Stimulated activated naive CD8-positive, alpha-beta T cell treated with anti-CD3 and anti-CD28 coated beads, Interleukin-15, amount 100 ng/mL, for 72 hours (primary cell): ENCODE measurements at places on chromosomes 2 and 18.

DNA sequence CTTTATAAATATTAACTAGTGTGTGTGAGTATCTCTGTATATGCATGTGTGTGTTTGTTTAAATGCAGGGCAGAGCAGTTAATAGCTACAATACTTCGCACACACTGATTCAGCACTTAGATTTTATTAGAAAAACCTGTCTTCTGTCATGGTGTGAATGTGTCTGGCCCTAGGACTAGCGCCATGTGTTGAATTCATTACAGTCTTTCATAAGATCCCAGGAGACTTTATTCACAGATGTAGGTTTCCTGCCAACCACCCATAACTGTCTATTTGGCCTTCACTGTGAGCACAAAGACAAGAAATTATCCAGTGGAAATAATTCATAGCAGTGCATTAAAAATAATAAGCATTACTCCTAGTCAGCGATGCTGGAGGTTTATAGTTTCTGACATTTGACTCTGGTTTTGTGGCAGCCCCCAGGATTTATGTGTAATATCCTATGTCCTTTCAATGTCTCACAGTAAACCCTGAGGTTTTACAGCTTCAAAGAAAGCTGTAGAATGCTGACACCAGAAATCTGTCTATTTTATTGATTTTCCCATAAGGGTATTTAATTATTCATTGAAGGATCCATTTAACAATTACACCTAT is 93.9 kb downstream of the ZNF804A start:
- no peak for DNase-seq

DNA sequence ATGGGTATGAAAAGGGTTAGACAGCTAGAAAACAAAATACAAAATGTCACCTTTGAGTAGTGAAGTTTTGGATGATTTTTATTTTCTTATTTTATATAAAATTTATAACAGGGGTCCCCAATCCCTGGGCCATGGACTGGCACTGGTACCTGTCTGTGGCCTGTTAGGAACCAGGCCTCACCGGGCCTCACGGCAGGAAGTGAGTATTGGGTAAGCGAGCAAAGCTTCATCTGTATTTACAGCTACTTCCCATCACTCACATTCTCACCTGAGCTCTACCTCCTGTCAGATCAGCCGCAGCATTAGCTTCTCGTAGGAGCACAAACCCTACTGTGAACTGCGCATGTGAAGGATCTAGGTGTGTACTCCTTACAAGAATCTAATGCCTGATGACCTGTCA is 202.8 kb upstream of the TWIST2 start:
- DNase-seq: no peak

DNA sequence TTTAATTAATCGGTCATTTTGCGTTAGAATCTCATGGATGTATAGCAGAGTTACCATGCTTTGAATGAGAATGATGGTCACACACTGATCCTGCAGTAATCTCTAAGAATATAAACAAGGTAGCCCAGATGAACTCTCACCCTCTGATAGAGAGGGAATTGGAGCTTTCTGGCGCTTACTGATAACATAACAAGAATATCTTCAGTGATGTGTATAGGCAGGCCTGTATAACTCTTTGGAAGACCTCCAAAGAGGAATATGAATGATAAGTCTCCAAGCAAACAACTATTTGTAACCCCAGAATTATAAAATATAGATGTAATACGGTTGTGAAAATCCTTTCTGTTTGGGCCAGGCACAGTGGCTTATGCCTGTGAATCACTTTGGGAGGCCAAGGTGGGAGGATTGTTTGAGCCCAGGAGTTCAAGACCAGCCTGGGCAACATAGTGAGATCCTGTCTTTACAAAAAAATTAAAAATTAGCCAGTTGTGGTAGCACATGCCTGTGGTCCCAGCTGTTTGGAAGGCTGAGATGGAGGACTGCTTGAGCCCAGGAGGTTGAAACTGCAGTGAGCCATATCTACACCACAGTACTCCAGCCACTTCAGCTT is 52.5 kb upstream of the LTBP1 start:
- DNase-seq: no peak

GRCh38 chr2:235027558-235028214 is 75.9 kb downstream of the SH3BP4 start:
- DNase-seq: no peak

DNA sequence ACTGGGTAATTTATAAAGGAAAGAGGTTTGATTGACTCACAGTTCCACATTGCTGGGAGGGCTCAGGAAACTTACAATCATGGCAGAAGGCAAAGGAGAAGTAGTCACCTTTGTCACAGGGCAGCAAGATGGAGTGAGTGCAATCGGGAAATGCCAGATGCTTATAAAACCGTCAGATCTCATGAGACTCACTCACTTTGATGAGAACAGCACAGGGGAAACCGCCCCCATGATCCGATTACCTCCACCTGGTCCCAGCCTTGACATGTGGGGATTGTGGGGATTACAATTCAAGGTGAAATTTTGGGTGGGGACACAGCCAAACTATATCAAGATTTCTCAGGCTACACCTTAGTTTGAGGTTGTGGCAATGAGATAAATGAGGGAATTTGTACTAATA is 54.9 kb downstream of the AKAIN1 start:
- no peak for DNase-seq

GRCh38 chr2:194166818-194167217 is 1490.2 kb upstream of the SLC39A10 start:
- no peak for DNase-seq

DNA sequence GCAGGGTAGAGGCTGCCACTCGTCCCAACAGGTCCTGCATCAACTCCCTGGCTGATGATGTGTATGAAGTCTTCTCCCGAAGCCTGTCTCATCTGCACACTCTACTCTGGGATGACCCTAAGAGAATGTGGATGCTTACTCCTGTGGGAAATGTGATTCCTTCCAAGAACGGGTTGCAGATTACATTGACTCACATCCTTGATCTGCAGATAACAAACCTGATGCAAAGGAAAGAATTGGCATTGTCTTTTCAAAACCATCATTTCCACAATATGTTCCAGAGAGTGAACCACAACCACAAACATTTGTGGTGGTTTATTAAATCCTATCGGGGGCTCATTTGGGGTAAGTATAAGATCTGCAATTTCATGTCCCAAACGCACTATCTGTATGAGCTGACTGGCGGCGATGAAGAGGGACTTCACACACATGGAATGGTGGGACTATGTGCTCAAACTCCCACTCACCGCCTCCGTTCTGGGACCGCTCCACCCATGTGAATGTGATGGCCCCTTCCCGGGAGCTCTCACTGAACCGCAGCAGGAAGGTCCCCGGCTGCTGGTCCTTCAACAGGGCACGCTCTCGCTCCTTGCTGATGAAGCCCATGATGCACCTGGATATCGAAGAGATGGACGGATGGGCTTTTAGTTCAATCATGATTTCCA is 35.5 kb downstream of the STAT1 start:
- no peak for DNase-seq

DNA sequence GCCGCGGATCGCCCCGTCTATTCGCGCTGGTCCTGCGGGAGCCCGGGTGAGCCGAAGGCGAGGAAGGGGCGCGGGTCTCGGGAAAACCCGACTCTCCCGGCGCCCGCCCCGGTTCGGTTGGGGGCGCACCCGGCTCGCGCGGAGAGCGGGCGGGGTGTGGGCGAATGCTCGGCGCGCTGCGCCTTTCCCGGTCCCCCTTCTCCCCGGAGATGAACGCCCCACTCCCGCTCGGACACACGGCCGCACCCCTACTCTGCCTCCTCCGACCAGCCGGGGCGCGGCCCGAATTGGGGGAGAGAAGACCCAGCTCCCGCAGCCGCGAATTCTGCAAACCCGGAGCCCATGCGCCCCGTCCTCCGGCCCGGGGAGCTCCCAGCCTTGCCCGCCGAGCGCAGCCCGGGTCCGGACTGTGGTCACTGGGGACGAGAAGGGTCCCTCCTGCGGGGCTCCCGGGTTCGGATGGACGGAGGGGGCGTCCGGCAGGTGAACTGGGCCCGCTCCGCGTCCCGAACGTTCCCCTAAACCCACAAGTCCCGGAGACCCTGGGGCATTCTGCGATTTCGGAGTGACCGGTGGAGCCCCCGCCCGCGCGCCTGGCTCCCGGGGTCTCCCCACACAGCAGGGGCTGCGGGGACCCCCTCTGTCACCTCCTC is 734 bp downstream of the KCNG2 start:
- DNase-seq: no peak

DNA sequence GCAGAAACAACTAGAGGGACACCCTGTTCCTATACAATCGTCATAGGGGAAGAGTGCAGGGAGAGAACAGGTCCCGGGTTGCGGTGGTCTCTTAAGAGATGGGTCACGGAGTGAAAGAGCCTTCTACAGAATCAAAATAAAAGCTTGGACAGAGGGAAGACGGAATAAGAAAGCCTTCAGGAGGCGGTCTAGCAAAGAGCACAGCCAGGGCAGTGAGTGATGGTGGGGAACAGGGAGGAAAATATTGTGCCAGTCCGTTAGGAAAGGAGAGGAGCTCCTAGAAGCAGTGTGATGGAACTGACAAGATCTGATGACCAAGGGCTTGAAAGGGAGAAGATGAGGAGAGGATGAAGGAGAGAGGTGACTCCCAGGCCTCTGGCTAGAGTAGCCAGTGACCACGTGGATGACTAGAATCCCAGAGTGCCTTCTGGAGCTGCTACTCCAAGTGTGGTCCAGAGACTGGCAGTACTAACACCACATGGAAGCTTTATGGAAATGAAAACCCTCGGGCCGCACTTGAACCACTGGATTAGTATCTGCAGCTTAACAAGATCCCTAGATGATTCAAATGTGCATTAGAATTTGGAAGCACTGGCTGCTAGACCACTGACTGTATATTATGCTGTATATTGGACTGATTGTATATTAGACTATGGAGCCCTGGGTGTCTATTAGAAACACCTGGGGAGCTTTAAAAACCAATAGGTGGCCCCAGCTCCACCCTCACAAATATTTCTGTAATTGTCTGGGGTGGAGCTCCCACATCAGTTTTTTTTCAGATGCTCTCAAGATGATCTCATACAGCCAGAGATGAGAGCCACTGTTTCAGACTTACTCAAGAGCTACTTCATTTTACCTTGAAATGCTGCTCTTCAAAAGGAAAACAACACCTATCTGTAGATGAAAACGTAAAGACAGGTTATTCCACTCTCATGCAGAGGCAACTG is 1.1 kb upstream of the EVA1A start:
- DNase-seq: no peak

GRCh38 chr18:43170586-43170985 is 55.1 kb upstream of the RIT2 start:
- DNase-seq: no peak

DNA sequence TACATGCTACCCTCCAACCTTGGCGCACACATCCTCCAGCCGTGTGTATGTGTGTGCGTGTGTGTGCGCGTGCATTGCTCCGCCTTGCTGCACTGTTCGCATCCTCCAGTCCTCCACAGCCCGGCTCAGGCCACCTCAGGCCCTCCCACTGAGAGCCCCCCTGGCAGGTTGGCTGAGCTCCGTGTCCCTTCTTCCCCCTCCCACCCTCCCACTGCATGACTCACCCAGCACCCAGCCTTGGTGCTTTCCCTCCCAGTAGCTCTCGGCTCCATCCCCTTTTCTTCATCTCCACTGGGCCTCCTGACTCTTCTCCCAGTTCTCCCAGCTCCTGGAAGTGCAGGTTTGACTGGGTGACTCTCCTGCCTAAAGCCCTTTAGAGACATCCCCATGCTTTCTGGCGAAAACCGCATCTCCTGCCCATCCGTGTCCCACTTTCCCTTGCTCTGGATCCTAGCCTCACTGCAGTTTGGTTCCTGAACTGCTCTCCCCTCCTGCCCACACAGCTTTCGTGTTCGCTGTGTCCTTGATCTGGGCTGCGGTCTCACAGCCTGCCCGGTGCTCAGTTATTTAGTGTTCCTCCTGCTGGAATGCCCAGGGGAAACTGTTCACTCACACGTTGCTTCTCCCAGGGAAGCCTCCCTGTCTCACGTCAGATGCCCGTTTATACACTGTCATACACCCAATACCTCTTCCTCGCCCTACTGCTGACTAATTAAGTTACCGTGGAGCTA is 4.9 kb downstream of the TMEM177 start:
- no peak for DNase-seq

DNA sequence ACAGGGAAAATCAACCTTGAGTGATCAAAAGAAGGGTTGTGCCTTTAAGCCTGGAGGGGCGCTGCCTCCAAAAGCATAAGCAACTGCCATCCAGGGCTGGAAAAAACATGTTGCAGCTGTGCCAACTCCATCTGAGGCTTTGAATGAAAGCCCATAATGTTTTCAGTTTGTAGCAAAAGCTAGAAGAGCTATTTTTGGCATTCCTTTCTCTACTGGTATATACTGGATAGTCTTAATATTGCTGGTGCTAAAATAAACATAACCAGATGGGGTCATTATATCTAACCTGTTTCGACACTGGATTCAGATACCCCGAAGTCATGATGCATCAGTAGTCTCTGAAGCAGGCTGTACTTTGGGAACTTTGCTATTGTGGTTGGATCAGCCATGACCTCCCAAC is 25.1 kb downstream of the ANXA4 start:
- no peak for DNase-seq

- no peak for DNase-seq
These were observed 49.5 kb upstream of the TBC1D8 start for GRCh38 chr2:101200676-101201075.

DNA sequence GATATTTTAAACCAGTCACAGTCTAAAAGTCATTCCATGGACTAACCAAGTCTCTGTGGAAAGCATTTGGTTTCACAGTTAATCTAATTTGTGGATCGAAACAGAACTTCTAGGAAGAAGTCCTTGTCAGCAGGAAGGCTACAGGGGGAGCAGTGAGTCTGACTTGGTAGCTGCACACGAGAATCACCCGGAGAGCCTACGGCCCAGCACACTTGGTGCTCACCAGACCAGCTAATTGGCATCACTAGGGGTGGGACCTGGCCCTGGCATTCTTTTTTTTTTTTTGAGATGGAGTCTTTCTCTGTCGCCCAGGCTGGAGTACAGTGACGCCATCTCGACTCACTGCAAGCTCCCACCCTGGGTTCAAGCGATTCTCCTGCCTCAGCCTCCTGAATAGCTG is 97.7 kb downstream of the ZNF532 start:
- DNase-seq: no peak
